CD8-positive, alpha-beta T cell (primary cell): ENCODE measurements at places on chromosomes 16 and 17.

- no peak for DNase-seq
Observed at GRCh38 chr17:28173801-28174200, 131.3 kb downstream of the NLK start.

- DNase-seq: no peak
Observed at GRCh38 chr16:46859719-46860152, 24.4 kb upstream of the GPT2 start.

- DNase-seq: no peak
Observed at GRCh38 chr17:65678546-65678945, 117.1 kb upstream of the AXIN2 start.

DNA sequence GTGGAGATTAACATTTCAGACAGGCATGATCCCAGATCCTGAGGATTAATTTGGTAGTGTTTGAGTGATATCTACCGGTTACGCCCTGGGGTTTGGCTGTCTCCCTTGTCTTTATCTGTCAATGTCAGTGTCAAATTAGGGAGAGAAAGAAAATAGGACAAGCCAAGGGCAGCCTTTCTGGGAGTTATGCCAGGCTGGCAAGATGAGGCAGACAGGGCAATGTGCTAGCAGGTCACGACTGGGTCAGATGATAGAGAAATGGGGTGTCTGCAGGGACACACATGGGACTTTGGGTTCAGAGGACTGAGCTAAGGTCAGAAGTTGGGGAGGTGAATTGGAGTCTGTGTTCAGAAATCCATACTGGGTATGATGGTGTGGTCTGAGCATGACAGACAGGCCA is 27.4 kb upstream of the LYRM9 start:
- no peak for DNase-seq

GRCh38 chr16:82111944-82112343 is 58.1 kb downstream of the MPHOSPH6 start:
- no peak for DNase-seq

- no peak for DNase-seq
Observed at GRCh38 chr17:76867578-76868175, 527 bp upstream of the MGAT5B start.

- DNase-seq: no peak
Observed at GRCh38 chr17:45302649-45303173, 14.1 kb downstream of the MAP3K14 start.

DNA sequence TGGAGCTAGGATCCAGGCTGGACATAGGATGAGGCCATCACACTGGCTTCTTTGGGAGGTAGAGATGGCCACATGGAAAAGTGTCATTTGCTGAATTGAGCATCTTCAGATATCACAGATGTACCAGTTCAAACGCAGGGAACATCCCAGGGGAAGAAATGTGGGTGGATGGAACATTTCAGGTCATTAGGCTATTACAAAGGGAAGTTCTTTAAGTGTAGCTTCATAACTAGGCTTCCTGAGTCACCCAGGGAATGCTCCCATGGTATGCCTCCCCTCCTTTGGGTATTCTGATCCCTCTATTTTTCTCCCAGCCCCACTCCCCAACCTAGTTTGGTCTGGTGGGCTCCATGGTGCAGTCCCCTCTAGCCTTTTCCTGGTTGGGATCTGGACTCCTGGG is 69.8 kb upstream of the IRX3 start:
- DNase-seq: no peak

- no peak for DNase-seq
Observed at GRCh38 chr17:40022961-40023541, 7.8 kb downstream of the CSF3 start.

DNA sequence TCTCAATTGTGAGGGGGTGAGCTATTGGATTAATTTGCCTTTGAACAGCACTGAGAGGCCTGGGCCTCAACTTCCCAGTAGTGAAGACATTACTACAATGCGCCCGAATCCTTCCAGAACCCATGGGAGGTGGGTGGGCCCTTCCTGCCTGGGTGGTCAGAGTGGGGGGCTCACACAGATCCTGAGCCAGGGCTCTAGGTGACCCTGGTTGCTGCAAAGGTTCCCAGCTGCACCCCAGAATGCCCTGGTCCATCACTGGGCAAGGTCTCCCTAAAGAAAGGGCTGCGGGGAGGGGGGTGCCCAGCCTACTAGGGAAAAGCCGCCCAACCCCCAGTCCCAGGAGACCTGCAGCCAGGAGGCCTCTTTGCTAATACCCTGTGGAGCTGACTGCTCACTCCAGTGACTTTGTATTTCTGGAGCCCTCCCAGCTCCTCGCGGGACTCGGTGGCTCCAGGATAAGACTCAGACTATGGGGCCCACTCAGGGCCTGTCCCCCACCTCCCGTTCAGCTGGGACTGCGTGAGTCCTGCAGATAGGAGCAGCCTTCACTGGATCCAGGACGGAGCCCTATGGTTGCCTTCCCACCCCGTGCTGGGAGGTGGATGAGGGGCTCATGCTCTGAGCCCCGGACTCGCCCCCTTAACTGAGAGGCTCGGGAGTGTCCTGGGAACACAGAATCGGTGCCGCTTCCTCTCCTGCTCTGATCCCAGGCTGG is 40.2 kb downstream of the SLC7A5 start:
- no peak for DNase-seq

GRCh38 chr16:80324371-80324770 is 216.4 kb upstream of the DYNLRB2 start:
- DNase-seq: no peak

DNA sequence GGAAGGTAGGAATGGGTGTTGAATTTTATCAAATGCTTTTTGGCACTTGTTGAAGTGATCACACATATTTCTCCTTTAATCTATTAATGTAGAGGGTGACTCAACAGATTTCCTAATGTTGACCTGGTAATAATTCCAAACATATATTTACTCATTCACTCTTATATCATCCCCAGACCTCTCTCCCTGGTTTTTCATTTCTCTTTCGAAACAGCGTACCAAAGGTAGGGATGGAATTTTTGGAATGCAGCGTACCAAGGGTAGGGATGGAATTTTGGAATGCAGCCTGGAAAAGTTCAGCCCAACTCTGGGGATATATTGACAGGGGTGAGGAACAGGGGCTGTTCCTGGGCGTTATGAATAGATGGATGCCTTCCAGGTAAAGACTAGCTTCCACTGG is 7.3 kb downstream of the KIF18B start:
- DNase-seq: no peak

- DNase-seq: no peak
Observed at GRCh38 chr16:71482569-71482968, 6.6 kb downstream of the ZNF19 start.

GRCh38 chr16:85104821-85105391 is 7.4 kb downstream of the CIBAR2 start:
- peak; percentile 66 for DNase-seq

GRCh38 chr16:22052980-22053379 is 39.4 kb upstream of the VWA3A start:
- DNase-seq: no peak

DNA sequence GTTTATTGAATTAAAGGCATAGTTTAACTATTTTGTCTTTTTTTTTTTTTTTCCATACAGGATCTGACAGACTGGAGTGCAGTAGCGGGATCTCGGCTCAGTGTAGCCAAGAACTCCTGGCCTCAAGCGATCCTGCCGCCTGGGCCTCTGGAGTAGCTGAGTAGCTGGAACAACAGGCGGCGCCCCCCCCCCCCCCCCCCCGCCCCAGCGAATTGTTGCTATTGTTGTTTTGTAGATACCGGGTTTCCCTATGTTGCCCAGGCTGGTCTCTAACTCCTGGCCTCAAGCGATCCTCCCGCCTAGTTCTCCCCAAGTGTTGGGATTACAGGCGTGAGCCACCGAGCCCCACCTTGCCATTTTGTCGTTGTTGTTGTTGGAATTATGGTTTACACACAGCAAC is 1.3 kb upstream of the CENPV start:
- no peak for DNase-seq

DNA sequence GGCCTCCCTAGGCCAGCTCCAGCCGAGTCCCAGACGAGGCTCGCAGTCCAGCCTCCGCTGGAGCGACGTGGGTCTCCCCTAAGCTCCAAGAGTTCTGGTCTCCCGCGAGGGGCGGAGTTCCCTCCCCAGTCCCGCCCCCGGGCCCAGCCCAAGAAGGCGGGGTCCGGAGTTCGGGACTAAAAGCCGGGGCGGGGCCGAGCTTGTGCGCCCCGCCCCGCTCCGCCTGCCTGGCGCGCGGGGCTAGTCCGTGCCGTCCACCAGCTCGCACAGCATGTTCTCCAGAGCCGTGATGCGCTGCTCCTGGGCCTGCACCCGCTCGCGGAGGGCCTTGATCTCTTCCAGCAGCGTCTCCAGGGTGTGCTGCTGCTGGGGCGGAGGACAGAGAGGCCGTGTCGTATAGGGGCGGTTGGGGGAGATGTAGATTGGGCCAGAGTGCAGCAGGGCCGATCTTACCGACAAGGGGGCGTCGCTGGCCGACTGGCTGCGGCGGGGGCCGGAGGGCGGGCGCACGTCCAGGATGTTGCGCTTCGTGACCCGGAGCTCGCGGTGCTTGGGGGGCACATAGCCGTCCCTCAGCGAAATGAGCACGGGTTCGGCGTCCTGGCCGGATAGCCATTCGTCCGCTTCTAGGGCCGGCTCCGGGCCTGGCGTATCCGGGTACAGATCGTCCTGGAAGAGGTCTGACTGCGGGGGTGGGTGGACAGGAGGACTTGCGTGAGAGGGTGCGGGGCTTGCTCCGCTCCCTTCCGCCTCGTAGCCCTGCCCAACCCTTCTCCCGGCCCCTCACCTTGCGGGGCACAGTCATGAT is 7.0 kb downstream of the CORO6 start:
- peak; percentile 84 for DNase-seq

- DNase-seq: no peak
Observed at GRCh38 chr16:72291121-72291520, 119.2 kb upstream of the PMFBP1 start.

DNA sequence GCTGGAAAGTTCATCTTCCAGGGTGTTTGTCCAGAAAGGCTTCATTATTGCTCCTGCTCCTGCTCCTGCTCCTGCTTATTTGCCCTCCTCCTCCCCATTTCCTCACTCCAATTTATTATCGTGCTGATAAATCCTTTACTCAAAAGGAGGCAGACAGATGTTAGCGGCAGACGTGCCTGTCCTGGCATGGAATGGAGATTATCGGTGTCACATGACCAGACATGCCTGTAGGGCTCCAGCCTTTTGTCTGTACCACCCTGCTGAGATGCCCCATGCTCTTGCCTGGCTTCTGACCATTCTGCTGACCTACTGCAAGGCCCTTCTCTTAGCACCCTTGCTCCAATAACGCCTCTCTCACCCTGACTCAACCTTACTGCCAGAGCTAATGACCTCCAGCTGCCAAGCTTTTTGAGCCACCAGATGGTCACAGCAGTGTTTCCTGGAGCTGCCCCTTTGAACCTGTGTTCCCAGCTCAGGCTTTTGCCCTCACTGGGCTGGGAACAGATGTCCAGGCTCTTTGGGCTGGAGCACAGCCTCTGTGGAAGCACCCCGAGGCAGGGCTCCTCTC is 12.8 kb downstream of the DNAH9 start:
- no peak for DNase-seq

GRCh38 chr16:28975158-28975599 is 601 bp downstream of the SPNS1 start:
- no peak for DNase-seq

DNA sequence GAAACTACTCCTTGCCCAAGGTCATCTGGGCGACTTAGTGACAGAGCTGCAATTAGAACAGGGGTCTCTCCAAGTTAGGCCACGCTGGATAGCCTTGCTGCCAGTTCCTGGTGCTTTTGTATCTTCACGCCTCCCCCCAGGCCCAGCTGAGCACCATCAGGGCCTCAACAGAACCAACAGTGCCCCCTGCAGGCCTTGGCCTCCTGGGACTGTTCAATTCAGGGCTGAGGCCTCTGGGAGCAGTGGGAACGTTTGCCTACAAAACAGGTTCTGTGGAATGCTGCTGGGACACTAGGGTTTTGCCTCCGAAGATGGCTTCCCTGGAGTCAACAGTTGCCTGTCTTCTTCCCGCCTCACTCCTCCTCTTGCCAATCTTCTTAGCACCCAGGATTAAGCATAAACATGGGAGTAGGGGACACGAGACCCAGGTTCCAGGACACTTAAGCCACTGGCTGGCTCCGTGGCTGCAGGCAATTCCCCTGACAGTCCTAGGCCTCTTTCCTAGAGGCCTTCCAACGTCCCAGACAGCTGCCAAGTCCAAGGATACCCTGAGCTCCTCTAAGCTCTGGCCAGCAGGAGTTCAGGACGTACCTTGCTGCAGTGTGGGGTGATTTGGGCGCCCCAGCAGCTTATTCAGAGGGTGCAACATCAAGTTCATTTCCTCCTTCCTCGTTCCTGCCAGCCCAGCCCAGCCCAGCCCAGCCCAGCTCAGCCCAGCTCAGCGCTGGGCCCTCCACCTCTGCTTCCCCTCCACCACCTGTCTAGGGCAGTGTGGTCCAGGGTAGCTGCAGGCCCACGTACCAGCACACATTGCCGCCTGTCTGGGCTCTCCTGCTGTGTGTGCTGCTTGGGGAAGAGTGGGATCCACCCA is 246.6 kb upstream of the RPL38 start:
- DNase-seq: peak; percentile 70

DNA sequence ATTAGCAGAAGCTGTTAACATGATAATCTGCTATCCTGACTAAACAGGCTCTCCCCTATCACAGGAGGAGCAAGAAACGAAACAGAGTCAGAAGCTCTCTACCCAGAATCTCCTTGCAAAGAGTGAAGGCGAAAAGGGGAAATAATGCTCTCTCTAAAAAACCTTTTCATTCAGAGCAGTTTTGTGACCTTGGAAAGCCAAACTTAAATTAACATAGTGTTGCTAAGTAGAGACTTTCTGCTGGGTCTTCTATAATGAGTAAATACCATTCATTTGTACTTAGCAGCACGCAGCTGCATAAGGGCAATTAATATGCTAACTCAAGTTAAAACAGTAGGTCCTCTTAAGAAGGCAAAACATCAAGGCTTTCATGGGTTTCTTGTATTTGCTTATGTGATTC is 101.7 kb upstream of the GPR139 start:
- no peak for DNase-seq
